ENCODE measurements at places on chromosomes 2 and 18. TPM values are rescaled to one million over a fixed set of nuclear protein-coding genes. Genes with fewer than 3 reads are reported as not detected.

GRCh38 chr18:77131652-77132368 is 773 bp downstream of the MBP start:
- DNase-seq = no peak

The POTEC gene
- polyA plus RNA-seq = not detected

- DNase-seq = no peak
These were observed 52.5 kb upstream of the CAVIN2 start for GRCh38 chr2:191899410-191899809.

The ZNF396 gene
- 1.3 TPM for polyA plus RNA-seq

The RIT2 gene
- polyA plus RNA-seq = 0.65 TPM

GRCh38 chr18:27004056-27004829 is 138.7 kb upstream of the AQP4 start:
- DNase-seq = peak; percentile 14

GRCh38 chr2:1455466-1455865 is 42.2 kb downstream of the TPO start:
- no peak for DNase-seq

GRCh38 chr2:18626256-18626668 is 36.9 kb upstream of the NT5C1B start:
- no peak for DNase-seq

DNA sequence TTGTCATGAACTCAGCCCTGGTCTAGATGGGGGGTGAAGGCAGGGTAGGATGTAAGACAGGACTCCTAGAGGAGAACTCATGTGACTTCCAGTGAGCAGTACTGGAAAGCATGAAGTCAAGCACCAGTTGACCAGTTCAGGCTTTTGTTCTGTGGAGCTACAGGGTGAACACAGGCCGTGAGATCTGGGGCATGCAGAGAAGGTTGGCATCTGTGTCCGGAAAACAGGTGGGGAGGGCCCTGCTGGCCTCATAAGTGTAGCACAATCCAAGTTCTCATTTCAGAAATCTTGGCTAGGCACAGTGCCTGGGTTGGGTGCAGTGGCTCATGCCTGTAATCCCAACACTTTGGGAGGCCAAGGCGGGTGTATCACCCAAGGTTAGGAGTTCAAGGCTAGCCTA is 50.9 kb upstream of the SPATS2L start:
- DNase-seq = no peak

GRCh38 chr2:176967911-176968450 is 244.6 kb upstream of the HNRNPA3 start:
- DNase-seq = no peak

DNA sequence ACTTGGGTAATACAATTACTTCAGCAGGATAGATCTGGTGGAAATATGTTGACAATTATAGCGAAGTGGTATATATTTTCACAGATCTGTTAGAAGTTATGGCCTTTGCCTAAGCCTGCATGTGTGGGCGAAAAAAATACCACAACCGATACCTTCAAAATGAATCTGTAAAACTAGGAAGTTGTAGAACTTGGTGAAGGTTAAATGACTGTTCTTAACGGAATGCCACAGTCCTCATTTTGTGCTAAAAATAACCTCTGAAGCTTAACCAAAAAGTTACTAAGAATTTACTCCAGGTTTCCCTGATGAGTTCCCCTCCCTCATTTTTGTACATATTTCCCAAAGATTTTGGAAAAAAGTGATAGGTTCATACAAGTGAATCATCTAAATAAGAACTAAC is 550.7 kb downstream of the THSD7B start:
- no peak for DNase-seq

The PSME4 gene
- 19.6 TPM for polyA plus RNA-seq

DNA sequence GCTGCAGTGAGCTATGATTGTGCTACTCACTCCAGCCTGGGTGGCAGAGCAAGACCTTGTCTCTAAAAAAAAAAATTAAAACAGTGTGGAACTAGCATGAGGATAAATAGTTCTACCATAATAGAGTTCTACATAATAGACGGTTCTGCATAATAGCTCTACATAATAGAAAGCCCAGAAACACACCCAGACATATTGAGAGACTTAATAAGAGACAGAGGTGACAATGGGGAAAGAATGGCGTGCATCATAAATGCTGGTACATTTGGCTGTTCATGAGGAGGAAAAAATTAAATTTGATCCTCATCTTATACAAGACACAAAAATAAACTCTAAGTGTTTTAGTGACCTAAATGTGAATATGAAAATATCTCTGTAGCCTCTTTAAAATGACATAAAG is 58.5 kb downstream of the PTRHD1 start:
- DNase-seq = no peak

GRCh38 chr2:40317046-40317445 is 134.8 kb downstream of the SLC8A1 start:
- no peak for DNase-seq

DNA sequence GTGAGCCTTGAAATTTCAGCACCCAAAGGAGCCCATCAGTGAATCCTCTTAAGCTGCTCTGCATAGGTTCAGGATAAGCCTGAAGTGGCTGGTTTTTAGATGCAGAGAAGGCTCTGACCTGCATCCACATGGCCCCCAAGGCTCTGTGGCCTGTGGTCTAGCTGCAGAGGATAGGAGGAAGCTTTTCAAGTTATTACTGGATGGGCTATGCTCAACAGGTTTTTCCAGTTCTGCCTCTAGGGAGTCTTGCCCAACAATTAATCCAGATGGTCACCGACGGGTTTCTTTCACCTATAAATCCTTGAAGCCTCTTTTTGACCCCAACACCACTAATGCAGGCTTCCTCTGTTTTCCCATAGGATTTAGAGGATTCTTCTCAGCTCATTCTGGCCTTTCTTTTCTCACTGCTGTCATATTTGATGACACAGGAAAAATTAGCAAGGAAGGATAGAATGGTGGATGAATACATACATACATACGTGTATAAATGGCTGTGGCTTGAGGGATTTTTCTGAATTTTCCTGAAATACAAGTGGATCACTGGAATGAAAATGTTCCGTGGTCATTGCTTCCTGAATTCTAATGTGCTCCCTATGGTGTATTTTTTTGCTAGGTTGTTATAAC is 52.2 kb upstream of the BCL2L11 start:
- peak; percentile 18 for DNase-seq

The PAIP2B gene
- polyA plus RNA-seq = 4.2 TPM

DNA sequence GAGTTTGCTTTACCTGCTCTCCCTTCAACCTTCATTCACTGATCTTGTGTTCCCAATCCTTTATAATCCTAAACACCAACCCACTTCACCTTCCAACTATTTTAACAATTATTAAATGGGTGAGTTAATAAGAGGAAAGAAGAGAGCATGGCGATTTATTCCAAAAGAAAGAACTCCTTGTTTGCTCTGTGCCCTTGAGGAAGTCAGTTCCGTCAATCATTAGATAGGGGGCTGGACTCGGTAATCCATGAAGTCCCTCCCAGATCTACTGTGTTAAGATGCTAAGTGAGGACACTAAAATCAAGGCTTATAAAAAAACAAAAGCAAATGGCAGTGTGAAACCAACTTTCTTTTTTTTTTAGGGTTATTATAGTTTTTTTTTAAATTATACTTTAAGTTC is 589.9 kb downstream of the XIRP2 start:
- no peak for DNase-seq

DNA sequence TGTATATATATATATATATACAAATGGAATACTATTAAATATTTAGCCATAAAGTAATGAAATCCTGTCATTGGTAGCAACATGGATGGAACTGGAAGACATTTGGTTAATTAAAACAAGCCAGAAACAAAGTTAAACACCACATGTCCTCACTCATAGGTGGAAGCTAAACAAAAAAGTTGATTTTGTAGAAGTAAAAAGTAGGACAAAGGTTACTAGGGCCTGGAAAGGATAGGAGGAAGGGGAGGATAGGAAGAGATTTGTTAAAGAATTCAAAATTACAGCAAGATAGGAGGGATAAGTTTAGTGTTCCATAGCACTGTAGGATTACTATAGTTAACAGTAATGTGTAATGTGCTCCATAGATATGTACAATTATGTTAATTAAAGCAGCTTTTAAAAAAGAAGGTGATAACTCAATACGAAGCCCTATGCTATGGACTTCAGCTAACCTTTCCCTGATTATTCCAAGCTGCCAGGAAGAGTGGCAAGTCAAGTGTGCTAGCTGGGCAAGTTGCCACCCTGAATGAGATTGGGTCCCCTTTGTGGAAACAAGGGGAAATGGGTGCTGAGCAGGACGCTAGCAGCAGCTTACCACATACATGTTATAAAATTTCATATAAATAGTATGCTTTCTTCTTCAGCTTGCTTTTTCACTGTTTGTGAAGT is 12.3 kb downstream of the MERTK start:
- no peak for DNase-seq

The SYT4 gene
- 2.0 TPM for polyA plus RNA-seq

GRCh38 chr2:148967578-148967977 is 70.9 kb upstream of the LYPD6B start:
- no peak for DNase-seq
